ENCODE measurements at places on chromosomes 4 and X. TPM values are rescaled to one million over a fixed set of nuclear protein-coding genes. Genes with fewer than 3 reads are reported as not detected.

- H3K4me3 ChIP-seq = no peak overlapping the region
- no peaks in the 10 kb centered on the region for H3K36me3 ChIP-seq
- H3K27me3 ChIP-seq = no peaks in the 10 kb centered on the region
- H3K4me1 ChIP-seq = no peaks in the 10 kb centered on the region
- no peak for DNase-seq
Measured at GRCh38 chr4:137083571-137084135, 448.6 kb downstream of the PCDH18 start.

GRCh38 chrX:68991691-68992345, 163.0 kb downstream of the EFNB1 start:
- H3K4me1 ChIP-seq = no peaks in the 10 kb centered on the region
- no peak overlapping the region for H3K27ac ChIP-seq
- H3K4me3 ChIP-seq = no peak overlapping the region
- no peaks in the 10 kb centered on the region for H3K27me3 ChIP-seq
- H3K36me3 ChIP-seq = no peaks in the 10 kb centered on the region

GATB gene
- 31.0 TPM for total RNA-seq

DNA sequence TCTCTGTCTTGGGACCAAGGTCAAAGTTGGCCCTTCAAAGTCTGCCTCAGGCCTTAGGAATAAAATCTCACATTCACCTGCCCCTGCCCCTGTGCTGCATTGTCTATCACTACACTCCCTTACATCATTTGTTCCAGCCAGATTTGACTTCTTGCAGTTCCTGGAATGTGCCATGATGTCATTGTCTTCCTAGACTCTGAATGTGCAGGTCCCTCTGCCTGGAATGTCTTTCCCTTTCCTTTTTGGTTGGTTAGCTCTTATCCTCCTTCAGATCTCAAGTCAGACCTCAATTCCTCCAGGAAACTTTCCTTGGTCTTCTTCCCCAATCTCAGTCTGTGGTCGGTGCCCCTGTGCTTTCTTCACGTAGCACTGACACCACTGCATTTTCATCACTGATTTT, 67.7 kb upstream of the EFNB1 start:
- no peaks in the 10 kb centered on the region for H3K27me3 ChIP-seq
- H3K4me1 ChIP-seq = no peaks in the 10 kb centered on the region
- no peak overlapping the region for H3K4me3 ChIP-seq

GABRG1 gene
- total RNA-seq = not detected

PDCL2 gene
- not detected for total RNA-seq

CXCL6 gene
- not detected for total RNA-seq

GLRA2 gene
- not detected for total RNA-seq

GRCh38 chrX:138011468-138011867, 445.5 kb downstream of the ZIC3 start:
- no peak overlapping the region for H3K27ac ChIP-seq
- DNase-seq = no peak
- H3K4me1 ChIP-seq = no peaks in the 10 kb centered on the region
- no peaks in the 10 kb centered on the region for H3K36me3 ChIP-seq
- no peaks in the 10 kb centered on the region for H3K27me3 ChIP-seq

- H3K4me3 ChIP-seq = no peak overlapping the region
- no peaks in the 10 kb centered on the region for H3K27me3 ChIP-seq
- H3K27ac ChIP-seq = no peak overlapping the region
Measured at GRCh38 chr4:170691168-170691567, 601.4 kb upstream of the AADAT start.

DNA sequence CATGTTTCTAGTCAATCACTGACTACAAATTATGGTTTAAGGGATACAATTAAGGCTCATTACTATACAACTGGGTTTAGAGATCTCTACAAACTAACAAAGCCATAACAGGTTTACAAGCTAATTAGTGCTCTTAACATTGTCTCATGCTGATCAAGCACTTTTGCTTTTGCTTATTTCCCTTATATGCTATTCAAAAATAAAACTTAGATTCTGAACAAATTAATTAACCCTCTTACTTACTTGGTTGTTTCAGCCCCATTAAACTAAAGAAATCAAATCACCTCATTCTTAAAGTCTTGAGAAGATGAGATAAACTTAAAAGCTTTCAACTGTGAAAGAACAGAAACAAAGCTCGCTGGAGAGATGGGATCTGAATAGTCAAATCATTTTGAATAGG, 2024.5 kb upstream of the ADGRL3 start:
- no peaks in the 10 kb centered on the region for H3K4me1 ChIP-seq
- no peak overlapping the region for H3K4me3 ChIP-seq
- no peak for DNase-seq
- no peak overlapping the region for H3K27ac ChIP-seq
- H3K36me3 ChIP-seq = no peaks in the 10 kb centered on the region
- no peaks in the 10 kb centered on the region for H3K27me3 ChIP-seq

GRCh38 chrX:49270249-49270921, 792 bp downstream of the PPP1R3F start:
- no peaks in the 10 kb centered on the region for H3K36me3 ChIP-seq
- DNase-seq = no peak
- H3K4me3 ChIP-seq = peak overlapping the region; percentile 55

- no peaks in the 10 kb centered on the region for H3K4me1 ChIP-seq
- DNase-seq = no peak
- no peaks in the 10 kb centered on the region for H3K36me3 ChIP-seq
- no peaks in the 10 kb centered on the region for H3K27me3 ChIP-seq
Measured at GRCh38 chr4:147532896-147533295, 52.0 kb downstream of the EDNRA start.

GRCh38 chrX:96770315-96770714, 85.7 kb downstream of the DIAPH2 start:
- H3K27ac ChIP-seq = no peak overlapping the region
- H3K4me1 ChIP-seq = no peaks in the 10 kb centered on the region
- DNase-seq = no peak
- H3K4me3 ChIP-seq = no peak overlapping the region

DNA sequence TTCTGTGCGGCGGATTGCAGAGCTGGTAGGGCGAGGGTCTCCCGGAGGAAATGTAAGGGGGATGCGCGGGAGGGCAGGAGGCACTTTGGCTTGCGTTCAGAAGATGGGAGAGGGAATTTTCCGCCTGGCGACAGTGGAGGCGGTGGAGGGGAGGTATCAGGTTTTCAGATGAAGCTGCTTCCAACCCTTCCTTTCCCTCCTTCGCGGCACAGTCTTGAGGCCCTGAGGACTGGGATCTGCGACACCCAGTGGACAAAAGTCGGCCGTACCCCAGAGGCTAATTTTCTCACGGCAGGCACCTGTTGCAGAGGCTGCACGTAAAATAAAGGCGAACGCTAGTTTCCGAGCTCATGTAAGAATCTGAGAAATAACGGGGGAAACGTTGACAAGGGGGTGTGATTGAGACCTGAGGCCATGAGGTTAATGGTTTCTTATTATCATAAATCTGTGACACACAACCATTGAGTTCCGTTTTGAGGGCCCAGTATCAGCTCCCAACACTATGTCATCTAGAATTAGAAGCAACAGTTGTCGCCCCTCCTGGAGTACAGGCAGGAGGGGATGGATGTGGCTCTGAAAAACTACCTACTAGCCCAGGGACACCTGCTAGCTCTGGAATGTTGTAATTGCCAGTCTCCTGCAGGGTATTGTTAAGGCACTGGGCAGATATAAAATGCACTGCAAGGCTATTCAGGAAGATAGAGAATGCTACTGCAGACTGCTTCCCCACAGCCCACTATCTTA, 1.1 kb downstream of the ZCCHC18 start:
- peak overlapping the region; percentile 61 for H3K4me3 ChIP-seq
- H3K36me3 ChIP-seq = no peaks in the 10 kb centered on the region
- DNase-seq = no peak
- no peaks in the 10 kb centered on the region for H3K4me1 ChIP-seq

AR gene
- not detected for total RNA-seq

PRRG1 gene
- total RNA-seq = not detected

DNA sequence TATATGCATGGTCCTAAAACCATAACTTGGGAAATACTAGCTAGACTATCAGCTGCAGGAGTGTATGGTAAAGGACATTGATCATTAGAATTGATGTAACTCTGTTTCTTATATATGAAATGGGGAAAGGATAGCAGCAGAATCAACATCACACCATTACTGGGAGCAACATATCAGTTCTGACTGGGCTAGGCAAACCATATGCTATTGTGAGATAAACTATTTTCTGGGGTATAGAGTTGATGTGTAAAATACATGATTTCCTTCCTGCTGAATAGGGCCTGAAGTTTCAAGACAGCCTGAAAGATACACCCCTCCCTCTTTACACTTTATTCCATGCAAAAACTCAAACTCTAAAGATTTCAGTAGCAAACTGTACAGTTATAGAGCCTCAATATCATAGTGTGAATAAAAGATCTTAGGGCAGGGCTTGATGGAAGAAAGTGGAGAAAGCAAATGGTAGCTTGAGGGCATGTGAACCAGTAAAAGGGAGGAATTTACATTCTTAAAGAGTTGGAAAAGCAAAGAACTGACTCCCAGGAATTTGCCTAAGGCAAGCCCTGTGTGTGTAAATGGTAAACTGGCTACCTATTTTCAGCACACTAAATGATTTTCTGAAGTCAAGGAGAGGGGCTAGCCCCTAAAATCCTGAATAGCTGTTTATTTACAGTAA, 404.1 kb downstream of the MAPK10 start:
- no peaks in the 10 kb centered on the region for H3K27me3 ChIP-seq
- no peaks in the 10 kb centered on the region for H3K36me3 ChIP-seq

RTL3 gene
- 0.23 TPM for total RNA-seq

BEX5 gene
- total RNA-seq = not detected

GRCh38 chr4:24956091-24956490, 43.2 kb upstream of the CCDC149 start:
- H3K36me3 ChIP-seq = no peaks in the 10 kb centered on the region
- H3K4me3 ChIP-seq = no peak overlapping the region
- no peak for DNase-seq
- H3K27me3 ChIP-seq = no peaks in the 10 kb centered on the region

GRCh38 chrX:87616371-87616770, 98.8 kb downstream of the KLHL4 start:
- no peaks in the 10 kb centered on the region for H3K27me3 ChIP-seq
- no peaks in the 10 kb centered on the region for H3K36me3 ChIP-seq
- no peaks in the 10 kb centered on the region for H3K4me1 ChIP-seq
- no peak for DNase-seq
- H3K4me3 ChIP-seq = no peak overlapping the region

FAM184B gene
- not detected for total RNA-seq

DNA sequence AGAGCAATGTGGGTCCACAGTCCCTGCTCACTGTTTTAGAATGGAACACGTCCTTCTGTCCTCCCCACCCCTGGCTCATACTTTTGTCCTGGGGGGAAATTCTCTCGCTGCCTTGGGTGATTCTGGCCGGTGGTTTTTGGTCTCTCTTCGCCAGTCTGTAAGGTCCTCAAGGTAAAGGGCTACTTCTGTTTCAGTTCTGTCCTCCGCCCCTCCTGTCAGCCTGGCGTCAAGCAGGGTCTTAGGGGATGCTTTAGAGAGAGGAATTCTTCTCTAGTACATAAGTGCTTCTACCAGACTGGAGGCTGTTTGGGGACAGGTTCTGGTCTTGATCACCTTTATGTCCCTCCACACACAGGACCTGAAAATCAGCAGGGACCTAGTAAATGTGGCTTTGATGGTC, 617 bp upstream of the MRFAP1L1 start:
- DNase-seq = no peak
- no peaks in the 10 kb centered on the region for H3K36me3 ChIP-seq
- no peak overlapping the region for H3K27ac ChIP-seq
- H3K4me1 ChIP-seq = peaks cover 14% of the 10 kb centered on the region

GRCh38 chrX:39196192-39197102, 395.2 kb downstream of the MID1IP1 start:
- H3K4me1 ChIP-seq = peaks cover 18% of the 10 kb centered on the region
- H3K27ac ChIP-seq = peak overlapping the region; percentile 54

GRCh38 chr4:109574443-109574850, 14.4 kb downstream of the MCUB start:
- H3K27me3 ChIP-seq = no peaks in the 10 kb centered on the region
- DNase-seq = no peak
- no peak overlapping the region for H3K27ac ChIP-seq
- no peaks in the 10 kb centered on the region for H3K36me3 ChIP-seq
- no peak overlapping the region for H3K4me3 ChIP-seq

LDB2 gene
- 0.15 TPM for total RNA-seq

DNA sequence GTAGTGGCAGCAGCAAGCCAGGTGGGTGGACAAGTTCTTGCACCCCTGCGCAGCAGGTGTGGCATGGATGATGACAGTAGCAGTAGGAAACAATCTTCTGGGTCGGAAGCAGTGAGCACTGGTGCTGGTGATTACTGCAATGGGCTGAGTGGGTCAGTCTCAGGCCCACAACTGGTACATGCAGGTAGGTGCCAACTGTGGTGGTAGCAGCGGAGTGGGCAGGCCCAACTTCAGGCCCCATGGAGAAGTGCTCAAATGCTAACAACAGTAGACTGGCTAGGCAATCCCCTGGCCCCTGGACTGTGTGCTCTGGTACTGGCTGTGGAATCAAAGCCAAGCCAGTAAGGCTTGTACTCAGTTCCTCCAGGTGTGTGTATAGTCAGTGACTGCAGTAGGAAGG, 413.7 kb downstream of the PDGFC start:
- DNase-seq = no peak
- H3K27ac ChIP-seq = no peak overlapping the region
- no peaks in the 10 kb centered on the region for H3K36me3 ChIP-seq

- H3K27me3 ChIP-seq = no peaks in the 10 kb centered on the region
- H3K27ac ChIP-seq = peak overlapping the region; percentile 84
- peak overlapping the region; percentile 90 for H3K4me3 ChIP-seq
- no peak for DNase-seq
- H3K4me1 ChIP-seq = no peaks in the 10 kb centered on the region
- no peaks in the 10 kb centered on the region for H3K36me3 ChIP-seq
Measured at GRCh38 chr4:18021470-18021719, 160 bp downstream of the LCORL start.

DNA sequence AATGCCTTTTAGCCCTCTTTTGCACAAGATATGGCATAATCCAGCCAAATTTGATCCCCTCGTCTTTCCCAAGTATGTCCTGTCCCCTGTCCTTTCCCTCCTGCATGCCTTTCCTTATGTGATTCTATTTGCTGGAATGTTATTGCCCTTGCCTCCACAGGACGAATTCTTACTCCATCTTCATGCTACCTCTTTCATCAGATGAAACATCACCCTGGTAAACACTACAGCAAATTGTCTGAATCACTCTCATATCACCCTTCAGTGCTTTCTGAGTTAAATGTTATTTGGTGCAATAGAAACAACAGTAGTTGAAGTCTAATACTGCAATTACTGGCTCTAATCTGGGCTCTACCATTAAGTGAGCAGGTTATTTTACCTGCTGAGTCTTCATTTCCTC, 52.2 kb upstream of the FAT1 start:
- no peak overlapping the region for H3K27ac ChIP-seq

- H3K36me3 ChIP-seq = no peaks in the 10 kb centered on the region
- DNase-seq = no peak
- no peak overlapping the region for H3K27ac ChIP-seq
- H3K27me3 ChIP-seq = peaks cover 1% of the 10 kb centered on the region
- H3K4me3 ChIP-seq = no peak overlapping the region
Measured at GRCh38 chrX:45847961-45848360, 647.3 kb upstream of the DIPK2B start.

CLDN22 gene
- not detected for total RNA-seq

CORIN gene
- total RNA-seq = not detected

DCX gene
- not detected for total RNA-seq
